ENCODE measurements at places on chromosomes 7 and 10. TPM values are rescaled to one million over a fixed set of nuclear protein-coding genes. Genes with fewer than 3 reads are reported as not detected.

DNA sequence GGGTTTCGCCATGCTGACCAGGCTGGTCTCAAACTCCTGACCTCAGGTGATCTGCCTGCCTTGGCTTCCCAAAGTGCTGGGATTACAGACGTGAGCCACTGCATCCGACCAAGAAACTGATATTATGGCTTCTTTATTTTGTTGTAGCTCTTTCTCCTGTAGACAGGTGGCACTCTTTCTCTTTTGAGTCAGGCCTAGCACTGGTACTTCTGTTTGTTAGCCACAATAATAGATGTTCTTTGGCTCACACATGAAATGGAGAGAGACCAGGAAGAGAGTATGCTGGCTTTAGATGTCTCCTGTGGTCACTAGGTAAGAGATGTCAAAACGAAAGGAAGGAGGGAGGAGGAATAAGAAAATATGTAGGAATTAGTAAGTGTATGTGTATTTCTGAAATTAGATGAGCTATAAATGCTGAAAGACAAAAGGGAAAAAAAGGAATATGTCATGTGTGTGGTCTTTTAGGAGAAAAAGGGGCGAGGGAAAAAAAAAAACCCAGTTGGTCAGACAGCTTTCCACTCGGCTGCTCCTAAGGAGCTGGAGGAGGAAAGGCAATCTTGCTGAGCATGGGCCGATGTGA is 78.7 kb downstream of the CLEC2L start:
- DNase-seq: no peak

The MBL2 gene
- not detected for total RNA-seq

- no peak for DNase-seq
Measured at GRCh38 chr7:155565596-155565995, 19.2 kb upstream of the CNPY1 start.

GRCh38 chr7:29929018-29929807 is 60.4 kb downstream of the SCRN1 start:
- no peak for DNase-seq

DNA sequence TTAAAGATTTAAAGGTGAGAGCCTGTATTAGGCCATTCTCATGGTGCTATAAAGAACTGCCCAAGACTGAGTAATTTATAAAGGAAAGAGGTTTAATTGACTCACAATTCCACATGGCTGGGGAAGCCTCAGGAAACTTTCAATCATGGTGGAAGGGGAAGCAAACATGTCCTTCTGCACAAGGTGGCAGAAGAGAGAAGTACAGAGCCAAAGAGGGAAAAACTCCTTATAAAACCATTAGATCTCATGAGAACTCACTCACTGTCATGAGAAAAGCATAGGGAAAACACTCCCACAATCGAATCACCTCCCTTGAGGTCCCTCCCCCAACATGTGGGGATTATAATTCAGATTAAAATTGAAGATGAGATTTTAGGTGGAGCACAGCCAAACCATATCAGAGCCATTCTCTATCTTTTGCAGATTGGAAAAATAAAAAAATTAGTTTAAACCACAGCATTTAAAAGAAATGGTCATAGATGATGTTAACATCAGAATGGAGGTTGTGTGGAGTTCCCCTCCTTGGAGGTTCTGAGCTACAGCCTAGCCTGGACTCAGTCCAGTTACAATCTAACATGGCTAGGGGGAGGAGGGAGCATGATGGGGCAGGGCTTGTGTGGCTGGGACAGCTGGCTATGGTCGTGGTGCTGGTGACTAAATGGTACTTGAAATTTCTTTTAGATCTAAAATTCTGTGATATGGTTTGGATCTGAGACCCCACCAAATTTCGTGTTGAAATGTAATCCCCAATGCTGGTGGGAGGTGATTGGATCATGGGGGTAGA is 33.1 kb downstream of the GSTO2 start:
- no peak for DNase-seq

The ITGB8 gene
- total RNA-seq: not detected

GRCh38 chr7:116399819-116400218 is 99.7 kb upstream of the CAV2 start:
- no peak for DNase-seq

The CXCL12 gene
- not detected for total RNA-seq

- no peak for DNase-seq
Measured at GRCh38 chr7:50782375-50783208, at the start of gene GRB10. Gene GRB10 (minus strand): TSS chr7:50782896. CDS start chr7:50732322, 50,574 bp downstream.

- no peak for DNase-seq
Measured at GRCh38 chr7:27515933-27516332, 146.8 kb downstream of the HIBADH start.

DNA sequence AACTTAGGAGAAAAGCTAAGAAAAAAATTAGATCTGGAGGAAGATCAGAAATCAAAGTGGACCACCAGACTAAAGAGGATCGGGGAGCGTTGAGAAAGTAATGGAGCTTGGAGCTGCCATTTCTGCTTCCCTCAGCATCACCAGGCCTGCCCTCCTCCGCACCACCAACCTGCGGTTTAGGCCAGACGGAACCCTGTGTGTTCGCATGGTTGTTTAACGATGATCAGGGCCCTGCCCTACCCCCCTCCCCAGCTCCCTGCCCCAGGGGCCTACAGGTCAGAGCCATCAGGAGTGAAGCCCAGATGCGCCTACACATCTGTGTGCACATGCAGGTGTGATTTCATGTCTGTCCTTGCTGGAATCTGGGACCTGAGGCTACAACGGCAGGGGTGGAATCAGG is 45.7 kb downstream of the EBF3 start:
- DNase-seq: no peak

The DYNC1I1 gene
- total RNA-seq: not detected

- DNase-seq: no peak
Measured at GRCh38 chr10:96494694-96495093, 19.0 kb downstream of the TLL2 start.

DNA sequence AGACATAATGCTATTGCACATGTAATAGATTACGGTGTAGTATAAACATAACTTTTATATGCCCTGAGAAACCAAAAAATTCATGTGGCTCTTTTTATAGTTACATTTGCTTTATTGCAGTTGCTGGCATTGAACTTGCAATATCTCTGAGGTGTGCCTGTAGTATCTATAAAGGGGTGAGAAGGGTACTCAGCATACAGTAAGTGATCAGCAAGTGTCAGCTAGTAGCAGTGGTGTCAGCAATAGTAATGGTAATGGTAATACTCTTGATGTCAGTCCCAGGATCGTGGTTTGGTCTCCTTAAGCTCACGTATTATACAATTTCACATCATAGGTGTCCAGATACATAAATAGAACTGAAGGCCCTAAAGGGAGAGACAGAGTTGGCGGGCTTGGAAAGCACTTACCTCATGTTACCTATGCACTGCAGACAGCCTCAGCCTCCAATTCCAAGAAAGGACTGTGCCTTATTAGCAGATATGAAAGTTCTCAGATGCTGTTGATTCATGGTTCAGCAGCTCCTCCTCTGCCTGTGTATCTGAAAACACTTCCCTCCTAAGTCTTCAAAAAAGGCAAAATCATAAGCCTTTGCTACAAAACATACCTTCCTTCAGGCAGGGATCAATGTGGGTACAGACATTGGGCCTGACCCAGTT is 6.6 kb upstream of the GIMAP7 start:
- no peak for DNase-seq

DNA sequence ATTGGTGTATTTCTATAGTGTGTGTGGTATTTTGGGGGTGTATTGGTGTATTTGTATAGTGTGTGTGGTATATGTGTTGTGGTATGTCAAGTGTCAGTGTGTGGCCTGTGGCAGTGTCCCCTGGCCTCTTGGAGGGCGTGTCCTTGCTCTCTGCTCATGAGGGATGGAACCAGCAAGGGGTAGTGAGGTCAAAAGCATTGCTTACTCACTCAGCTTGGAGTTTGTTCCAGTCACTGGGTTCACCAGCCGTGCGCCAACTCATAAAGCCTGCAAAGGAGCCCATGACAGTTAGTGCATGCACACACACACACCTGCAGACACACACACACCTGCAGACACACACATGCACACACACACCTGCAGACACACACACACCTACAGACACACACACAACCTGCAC is 4.3 kb upstream of the TRPV6 start:
- DNase-seq: no peak

DNA sequence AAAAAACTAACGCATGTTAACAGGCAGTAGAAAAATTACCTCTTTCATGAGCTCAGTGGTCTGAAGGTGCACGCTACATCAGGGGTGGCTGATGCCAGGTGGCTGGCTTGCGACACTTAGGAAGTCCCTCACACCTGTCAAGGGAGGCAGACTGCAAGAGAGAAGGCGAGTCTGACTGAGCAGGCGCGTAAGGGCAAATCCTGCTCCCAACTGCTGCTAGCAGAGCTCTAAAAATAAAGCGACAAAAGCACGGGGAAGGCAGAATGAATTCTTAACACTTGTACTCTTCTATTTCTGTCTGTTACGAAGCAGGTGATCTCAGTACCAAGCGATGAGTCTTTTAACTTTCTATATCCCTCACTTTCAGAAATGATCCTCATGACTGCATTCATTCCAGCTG is 33.1 kb downstream of the CACNA2D1 start:
- no peak for DNase-seq

The INA gene
- total RNA-seq: not detected

GRCh38 chr10:5443429-5443828 is 31.1 kb downstream of the NET1 start:
- no peak for DNase-seq

The ACSM6 gene
- not detected for total RNA-seq

DNA sequence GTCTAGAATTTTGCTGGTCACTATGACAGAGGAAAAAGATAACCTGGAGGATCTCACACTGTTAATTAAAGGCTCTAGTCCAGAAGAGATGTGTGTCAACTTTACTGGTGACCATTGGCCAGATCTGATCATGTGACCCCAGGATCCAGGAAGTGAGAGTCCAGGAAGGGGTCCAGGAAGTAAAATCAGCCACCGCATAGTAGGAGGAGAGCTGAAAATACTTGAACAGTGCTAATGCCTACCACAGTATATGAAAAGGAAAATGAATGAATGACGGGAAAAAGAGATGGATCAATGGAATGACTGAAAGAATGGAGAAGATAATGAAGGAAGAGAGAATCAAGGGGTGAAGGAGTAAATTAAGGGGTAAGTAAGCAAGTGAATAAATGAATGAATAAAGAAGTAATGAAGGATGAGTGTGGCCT is 415.3 kb downstream of the RPS24 start:
- no peak for DNase-seq

The GPR22 gene
- not detected for total RNA-seq

DNA sequence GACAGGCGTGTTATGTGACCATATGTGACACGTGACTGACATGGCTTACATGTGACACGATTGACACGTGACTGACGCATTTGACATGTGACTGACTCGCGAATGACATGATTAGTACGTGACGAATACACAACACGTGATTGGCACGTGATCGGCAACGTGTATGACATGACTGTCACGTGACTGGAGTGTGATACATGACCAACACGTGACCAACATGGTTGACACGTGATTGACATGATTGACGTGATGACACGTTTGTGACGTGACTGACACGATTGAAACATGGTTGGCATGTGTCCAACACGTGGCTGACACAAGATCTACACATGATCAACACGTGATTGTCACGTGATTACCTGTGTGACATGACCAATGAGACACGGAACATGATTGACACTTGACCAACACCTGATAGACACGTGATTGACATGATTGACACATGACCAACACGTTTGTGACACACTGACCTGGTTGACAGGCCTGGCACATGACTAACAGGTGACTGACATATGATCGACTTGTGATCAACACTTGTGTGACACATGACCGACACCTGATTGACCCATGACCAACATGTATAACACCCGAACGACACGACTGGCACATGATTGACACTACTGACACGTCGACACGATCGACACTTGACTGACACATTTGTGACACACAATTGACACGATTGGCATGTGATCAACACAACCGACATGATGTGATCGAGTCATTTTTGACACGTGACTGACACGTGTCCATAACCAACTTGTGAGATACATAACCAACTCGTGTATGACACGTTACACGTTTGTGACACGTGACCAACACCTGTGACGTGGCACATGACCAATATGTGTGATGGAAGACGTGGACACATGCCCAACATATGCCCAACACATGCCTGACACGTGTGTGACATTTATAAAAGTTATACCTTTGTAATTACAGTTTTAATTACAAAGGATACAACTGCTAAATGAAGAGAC is 21.1 kb downstream of the CRPPA start:
- DNase-seq: no peak

DNA sequence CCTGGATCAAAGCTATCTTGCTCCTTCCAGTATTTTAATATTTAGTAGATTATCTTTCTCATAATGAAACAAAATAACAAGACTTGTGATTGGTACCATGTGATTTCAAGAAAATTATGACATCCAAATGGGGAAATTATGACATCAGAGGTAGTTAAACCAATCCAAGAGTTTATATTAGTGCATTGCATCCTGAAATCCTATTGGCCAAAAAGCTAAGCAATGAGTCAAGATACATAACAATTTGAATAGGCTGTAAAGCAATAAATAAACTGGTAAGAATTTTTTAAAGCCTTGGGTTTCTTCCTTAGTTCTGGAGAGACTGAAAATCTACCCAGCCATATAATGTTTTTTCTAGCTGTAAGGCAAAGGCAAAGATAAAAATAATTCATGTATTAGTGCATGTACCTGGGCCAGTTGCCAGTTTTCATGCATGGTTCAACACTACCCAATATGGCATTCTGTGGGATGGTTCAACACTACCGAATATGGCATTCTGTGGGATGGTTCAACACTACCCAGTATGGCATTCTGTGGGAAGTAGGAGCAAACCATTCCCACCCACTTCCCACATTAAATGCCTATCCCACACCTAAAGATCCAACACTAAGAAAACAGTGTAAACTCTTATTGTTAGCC is at the start of gene RNF148:
Gene RNF148 (minus strand): TSS at position 51 of the 639 bp plus-strand sequence. CDS start 172 bp downstream, outside the sequence.
- DNase-seq: no peak

The JCAD gene
- total RNA-seq: not detected

The BET1 gene
- total RNA-seq: 6.2 TPM

The MSMB gene
- not detected for total RNA-seq

The HOGA1 gene
- total RNA-seq: not detected

- no peak for DNase-seq
Measured at GRCh38 chr10:91194497-91195179, 25.8 kb upstream of the PCGF5 start.

- DNase-seq: no peak
Measured at GRCh38 chr7:44158096-44158872, 17.2 kb upstream of the MYL7 start.

DNA sequence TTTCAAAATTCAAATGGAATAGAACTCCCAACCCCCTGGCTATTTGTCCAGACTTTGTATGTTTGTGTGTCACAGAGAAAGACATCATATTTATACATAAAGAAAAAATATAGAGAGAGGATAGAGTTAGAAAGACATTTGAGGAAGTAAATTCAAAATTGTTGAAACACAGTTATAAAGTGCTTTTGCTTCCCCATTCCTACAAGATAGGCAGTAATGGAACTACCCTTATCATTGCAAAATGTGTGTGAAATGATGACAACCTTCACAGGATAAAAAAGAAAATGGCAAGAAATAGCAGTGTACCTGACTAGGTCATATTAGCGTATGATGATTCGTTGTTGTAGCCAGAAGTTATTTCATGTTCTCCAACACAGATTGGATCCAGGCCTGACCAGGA is 63.1 kb downstream of the FZD1 start:
- DNase-seq: no peak

All from CD8-positive, alpha-beta T cell (primary cell).